IMR-90 (cell line): ENCODE measurements at places on chromosomes 12 and 14. TPM values are rescaled to one million over a fixed set of nuclear protein-coding genes. Genes with fewer than 3 reads are reported as not detected.

DNA sequence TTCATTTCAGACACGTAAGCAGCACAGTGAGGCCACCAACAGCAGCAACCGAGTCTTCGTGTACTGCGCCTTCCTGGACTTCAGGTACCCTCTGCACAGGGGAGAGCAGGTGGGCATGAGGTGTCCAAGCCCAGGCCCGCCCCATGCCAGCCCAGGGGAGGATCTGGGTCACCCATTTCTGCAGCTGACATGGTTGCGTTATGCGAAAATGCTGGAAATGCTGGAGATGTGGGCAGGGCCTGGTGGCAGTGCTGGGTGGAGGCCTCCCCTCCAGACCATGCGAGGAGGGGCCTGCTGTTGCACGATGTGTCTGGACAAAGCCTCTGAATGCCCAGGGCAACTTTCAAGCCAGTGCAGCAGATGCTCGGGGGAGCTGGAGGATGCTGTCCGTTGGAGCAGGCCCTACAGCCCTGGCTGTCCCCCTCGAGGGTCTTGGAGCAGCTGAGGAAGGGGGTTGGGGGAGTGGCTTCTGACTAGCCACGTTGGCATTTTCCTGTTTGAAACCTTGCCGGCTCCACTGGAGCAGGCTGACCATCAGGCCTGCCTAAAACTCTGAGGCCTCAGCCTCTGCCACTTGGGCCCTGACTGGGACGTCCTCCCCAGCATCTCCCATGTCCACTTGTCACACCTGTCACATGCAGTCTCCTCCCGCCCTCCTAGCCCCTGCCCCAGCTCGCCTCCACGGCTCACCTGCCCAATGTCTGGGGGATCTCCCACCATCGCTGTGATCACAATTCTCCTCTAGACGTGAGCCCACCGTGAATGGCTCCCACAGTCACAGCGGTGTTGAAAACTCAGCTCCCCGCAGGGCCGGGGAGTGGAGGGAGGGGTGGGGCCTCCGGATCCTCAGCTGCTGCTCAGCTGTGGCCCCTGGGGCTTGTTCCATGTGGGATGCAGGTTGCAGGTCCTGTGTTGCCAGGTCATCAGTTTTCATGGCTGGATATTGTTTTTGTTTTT lies 123.4 kb downstream of the ADGRD1 start:
- no peak for DNase-seq

RTN1 gene
- 0.18 and 0.28 TPM in 2 replicates for total RNA-seq

DNA sequence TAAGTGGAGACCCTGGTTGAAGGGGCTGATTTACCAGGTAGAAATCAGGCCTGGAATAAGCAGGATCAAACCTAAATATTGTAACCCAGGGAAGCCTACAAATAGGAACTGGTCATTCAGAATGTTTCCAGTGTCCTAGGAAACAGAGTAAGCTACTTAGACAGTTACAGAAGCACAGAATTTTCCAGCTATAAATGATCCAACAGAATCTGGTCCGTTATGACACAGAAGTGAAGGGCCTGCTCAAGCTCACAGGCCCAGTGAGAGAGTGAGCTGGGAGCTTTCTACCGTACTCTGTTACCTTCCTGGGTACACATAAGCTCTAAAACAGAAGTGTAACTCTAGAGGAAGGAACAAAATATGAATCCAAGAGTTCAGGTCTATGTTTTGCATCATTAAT lies 119.1 kb downstream of the TTC7B start:
- no peak for DNase-seq

DNA sequence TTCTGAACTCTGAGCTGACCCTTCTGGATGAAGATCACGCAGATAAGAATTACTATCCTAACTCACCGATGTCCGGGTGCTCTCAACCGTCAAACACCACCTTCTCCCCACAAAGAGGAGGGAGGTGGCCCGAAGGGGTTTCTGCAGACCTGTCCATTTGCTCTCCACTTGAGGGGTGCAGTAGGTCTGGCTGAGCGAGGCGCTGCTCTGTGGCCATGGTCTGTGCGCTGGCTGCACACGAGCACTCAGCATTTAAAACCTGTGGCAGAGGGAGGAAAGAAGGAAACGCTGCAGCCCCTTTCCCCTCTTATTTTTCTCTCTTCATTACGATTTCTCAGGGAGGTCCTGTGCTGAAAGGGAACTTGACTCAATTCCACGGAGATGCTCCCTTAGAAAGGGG lies 1.5 kb upstream of the HOXC13 start:
- DNase-seq = no peak

IGFBP6 gene
- 124 and 140 TPM in 2 replicates for total RNA-seq

DAZAP2 gene
- 62.2 and 77.2 TPM in 2 replicates for total RNA-seq

GRCh38 chr14:22394616-22395015 lies 194.4 kb downstream of the DAD1 start:
- no peak for DNase-seq

ARF3 gene
- 97.7 and 103 TPM in 2 replicates for total RNA-seq

PLEKHG7 gene
- total RNA-seq = under 0.01 TPM in 1 of 2 replicates, not detected in the other

DNA sequence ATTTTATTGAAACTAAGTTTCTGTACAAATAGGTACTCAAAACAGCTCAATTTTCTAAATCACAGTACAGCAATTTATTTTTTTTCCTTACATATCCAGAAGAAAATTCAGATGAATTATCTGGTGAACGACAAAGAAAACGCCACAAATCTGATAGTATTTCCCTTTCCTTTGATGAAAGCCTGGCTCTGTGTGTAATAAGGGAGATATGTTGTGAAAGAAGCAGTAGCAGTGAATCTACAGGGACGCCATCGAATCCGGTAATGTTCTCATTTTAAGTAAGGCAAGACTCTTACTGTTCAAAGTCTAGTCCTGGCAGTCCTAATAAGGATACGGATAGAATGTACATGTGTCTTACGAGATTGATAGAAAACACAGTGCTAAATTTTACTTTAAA lies 20.7 kb downstream of the MDM2 start:
- DNase-seq = no peak

DNA sequence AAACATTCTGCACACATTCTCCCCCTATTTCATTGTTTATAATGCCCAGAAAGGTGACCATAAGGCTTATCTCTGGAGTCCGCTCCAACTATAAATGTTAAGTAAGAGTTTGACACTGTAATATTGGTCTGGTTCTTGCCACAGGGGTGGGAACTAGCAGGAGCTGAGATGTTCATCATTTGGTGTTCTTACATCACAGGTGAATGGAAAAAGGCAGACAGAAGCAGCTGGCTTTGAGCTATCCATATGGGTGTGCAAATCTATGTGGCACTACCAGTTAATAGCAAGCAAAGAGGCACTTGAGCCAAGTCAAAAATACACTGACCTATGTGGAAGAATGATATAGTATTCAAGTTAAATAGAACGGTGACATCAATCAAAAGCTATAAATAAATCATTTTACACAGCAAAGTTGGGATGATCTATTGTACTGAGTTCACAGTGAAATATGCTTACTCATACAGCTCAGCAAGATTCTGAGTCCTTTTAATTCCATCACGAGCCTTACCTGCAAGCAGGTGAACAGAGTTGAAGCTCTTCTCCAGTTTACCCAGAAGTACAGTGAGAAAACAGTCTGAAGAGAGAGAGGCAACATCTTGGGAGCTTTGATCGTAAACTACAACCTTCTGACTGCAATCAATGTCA lies 43.2 kb downstream of the DUSP16 start:
- no peak for DNase-seq

GRCh38 chr12:131063960-131064359 lies 110.3 kb downstream of the ADGRD1 start:
- no peak for DNase-seq

DNA sequence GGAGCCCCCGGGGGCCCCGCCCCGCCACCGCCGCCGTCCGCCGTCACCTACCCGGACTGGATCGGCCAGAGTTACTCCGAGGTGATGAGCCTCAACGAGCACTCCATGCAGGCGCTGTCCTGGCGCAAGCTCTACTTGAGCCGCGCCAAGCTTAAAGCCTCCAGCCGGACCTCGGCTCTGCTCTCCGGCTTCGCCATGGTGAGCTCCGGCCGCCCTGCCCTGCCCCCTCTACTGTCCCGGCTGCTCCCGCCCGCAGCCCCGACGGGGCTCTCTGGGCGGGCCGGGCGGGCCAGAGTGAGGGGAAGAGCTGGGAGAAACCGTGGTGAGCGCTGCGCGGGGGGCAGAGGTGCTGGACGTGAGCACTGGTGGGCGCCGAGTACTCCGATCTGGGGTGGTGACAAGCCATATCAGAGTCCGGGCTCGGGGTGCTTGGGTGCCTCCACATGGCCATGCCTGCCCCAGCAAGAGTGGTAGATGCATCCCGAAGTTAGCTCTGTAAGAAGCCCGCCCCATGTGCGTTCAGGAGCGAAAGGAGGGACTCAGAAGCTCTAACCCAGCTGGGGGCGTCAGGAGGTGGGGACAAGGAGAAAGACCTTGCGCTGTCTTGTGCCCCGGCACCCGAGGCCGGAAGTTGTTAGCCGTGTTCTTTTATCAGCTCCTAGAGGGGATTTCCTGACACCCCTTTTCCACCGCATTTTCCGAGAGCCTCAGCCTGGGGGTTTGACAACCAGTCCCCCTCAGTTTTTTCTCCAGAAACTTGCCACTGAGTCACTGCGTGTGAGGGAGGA lies 717 bp downstream of the ORAI1 start:
- DNase-seq = peak; percentile 61

GRCh38 chr14:72715850-72716228 lies 178.1 kb downstream of the DPF3 start:
- peak; percentile 18 for DNase-seq

RHOJ gene
- total RNA-seq = 7.8 and 9.5 TPM in 2 replicates

FBLN5 gene
- 9.7 and 10.6 TPM in 2 replicates for total RNA-seq

BDKRB1 gene
- total RNA-seq = 51.4 and 56.5 TPM in 2 replicates

TPH2 gene
- total RNA-seq = not detected in 2 replicates

GRCh38 chr12:116547955-116548501 lies 11.2 kb upstream of the MAP1LC3B2 start:
- DNase-seq = peak; percentile 55

GRCh38 chr12:59164991-59165718 lies 244.9 kb upstream of the LRIG3 start:
- DNase-seq = peak; percentile 64

- no peak for DNase-seq
These were observed 551.4 kb downstream of the PRKD1 start for GRCh38 chr14:29376237-29376636.

DNA sequence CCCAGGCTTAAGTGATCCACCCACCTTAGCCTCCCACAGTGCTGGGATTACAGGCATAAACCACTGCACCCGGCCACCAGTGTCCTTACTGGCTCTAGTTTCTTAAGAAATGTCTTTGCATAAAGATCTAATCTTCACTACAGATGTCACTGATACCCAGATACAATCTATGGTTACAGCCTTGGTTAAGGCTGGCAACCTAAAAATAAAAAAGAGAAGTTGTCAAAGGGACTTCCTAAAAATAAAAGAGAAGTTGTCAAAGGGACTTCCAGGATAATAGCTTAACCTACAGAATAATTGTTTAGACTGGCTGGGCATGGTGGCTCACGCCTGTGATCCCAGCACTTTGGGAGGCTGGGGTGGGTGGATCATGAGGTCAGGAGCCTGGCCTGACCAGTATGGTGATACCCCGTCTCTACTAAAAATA lies 27.6 kb downstream of the ETFBKMT start:
- no peak for DNase-seq

GRCh38 chr14:25090716-25091454 lies 40.9 kb upstream of the STXBP6 start:
- peak; percentile 66 for DNase-seq

DNA sequence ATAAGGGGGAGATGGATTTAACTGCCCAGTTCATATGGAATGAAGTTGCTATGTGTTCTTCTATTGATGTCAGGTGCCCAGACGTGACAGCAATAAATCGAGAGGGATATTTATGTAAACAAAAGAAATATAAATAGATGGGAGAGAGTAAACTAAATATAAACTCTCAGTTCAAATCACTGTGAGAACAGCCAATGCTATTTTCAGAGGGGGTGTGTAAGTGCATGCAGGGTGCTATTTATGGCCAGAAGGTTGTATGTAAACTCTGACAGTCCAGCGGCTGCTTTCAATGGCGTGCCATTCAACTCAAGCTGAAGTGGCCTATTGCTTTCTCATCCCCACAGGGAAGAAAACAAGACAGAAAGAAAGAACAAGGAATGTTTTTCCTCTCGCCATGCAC lies 127.2 kb downstream of the KCNA5 start:
- peak; percentile 41 for DNase-seq
